Stimulated activated CD8-positive, alpha-beta memory T cell treated with anti-CD3 and anti-CD28 coated beads, Interleukin-2, amount 100 ng/mL, for 48 hours (primary cell): ENCODE measurements at places on chromosomes 6 and 20.

DNA sequence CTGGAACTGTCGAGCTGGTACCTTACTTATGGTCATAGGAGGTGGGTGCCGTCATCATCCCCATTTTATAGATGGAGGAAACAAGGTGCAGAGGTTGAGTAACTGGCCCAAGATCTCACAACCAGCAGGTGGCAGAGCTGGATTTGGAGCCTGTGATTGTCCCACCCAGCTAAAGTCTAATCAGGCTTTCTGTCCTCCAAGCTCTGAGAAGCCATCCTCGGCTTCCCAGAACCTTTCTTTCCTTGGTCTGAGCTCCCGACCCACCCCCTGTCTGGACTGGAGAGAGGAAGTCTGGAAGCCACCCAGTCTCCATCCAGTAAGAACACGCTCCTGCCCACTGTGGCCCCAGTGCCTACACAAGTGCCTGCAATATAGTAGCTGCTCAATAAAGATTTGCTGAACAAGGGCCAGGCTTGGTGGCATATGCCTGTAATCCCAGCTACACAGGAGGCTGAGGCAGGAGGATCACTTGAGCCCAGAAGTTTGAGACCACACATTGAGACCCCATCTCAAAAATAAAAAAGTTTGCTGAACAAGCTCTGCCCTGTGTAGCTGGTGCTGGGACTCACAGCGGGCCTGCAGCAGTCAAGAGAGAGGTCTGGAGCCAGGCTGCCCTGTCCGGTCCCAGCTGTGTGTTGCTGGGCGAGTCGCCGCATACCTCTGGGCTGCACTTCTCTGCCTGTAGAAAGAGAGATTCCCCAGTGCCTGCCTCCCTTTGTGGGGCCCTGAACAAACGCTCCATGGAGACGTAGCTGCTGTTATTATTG lies 32.5 kb upstream of the DLGAP4 start:
- DNase-seq: no peak

- no peak for DNase-seq
Measured at GRCh38 chr6:156279261-156279969, 497.8 kb upstream of the ARID1B start.

GRCh38 chr6:17584241-17584803 lies 15.8 kb upstream of the FAM8A1 start:
- no peak for DNase-seq

GRCh38 chr6:129936329-129937165 lies 75.4 kb upstream of the TMEM244 start:
- DNase-seq: peak; percentile 8

DNA sequence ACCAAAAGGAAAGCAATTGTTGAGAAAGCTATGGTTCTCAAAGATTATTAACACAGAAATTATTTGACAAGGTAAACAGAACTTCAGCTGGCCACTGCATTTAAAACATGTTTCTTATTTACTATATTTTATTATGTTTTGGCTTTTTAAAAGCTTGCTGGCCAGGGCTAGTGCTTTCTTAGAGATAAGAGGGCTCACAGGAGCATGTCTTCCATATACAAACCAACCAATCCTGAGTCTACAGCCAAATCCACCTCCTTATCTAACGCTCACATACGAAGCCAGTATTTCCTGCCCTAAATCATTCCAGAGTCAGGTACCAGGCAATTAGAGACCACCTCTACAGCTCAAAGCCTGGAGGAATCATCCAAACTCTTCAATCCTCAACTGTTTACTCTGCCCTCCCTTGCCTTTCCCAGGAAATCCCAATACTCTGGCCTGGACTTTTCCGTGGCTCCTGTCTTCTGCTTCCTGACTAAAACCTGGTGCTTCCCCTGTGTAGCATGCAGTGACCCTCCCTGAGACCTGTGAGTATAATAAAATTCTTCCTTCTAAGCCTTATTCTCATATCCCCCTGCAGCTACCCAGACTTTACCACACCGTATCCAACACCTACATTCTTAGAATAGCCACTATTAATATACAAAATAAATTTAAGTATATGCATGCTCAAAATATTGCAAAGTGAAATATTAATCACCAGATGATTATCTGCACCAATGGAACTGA lies 33.2 kb downstream of the RANBP9 start:
- DNase-seq: no peak

DNA sequence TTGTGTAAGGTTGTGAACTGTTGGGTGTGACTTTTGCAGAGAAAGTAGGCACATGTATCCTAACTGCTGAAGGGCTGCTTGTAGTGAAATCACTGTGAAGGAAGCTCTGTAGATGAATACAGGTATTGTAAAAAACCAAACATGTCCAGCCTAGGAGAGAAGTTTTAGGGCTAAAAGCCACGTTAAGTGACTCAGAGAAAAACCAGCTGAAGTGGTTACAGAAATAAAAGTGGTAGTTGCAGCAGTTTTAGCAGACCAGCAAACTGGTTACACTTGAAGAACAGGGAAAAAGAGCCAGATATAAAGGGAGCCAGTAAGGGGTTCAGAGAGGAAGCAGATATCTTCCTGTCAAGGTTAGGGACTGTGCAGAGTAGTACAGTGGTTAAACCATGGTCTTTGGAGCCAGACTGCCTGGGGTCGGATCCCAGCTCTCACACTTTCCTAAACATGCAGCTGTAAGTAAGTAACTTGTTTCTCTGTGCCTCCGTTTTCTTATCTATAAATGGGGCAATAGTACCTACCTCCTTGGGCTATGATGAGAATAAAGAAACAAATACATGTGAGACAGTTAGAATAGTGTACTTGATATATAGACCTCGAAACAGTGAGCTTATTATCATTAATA lies 33.8 kb upstream of the RNF8 start:
- DNase-seq: no peak
